Activated CD8-positive, alpha-beta memory T cell treated with anti-CD3 and anti-CD28 coated beads for 4 hours (primary cell): ENCODE measurements at places on chromosomes 16 and 17.

GRCh38 chr16:23187341-23187740 lies 4.8 kb downstream of the SCNN1G start:
- no peak for DNase-seq

DNA sequence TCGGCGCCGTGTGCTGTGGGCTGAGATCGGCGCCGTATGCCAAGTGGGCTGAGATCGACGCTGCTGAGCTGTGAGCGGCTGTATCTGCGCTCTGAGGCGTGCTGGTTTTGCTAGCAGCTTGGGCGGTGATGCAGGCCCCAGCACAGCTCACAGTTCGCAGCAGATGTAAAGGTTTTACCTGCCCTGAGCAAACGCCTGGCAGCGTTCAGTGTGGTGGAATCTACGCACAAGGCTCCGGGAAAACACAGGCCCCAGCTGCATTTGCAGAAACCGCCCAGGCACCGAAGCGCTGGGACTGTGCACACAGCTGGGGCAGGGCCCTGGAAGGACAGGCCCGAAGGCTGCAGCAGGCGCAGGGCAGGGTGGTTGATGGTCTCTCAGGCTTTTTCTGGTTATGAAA lies 8.0 kb upstream of the ZNF469 start:
- DNase-seq = no peak

DNA sequence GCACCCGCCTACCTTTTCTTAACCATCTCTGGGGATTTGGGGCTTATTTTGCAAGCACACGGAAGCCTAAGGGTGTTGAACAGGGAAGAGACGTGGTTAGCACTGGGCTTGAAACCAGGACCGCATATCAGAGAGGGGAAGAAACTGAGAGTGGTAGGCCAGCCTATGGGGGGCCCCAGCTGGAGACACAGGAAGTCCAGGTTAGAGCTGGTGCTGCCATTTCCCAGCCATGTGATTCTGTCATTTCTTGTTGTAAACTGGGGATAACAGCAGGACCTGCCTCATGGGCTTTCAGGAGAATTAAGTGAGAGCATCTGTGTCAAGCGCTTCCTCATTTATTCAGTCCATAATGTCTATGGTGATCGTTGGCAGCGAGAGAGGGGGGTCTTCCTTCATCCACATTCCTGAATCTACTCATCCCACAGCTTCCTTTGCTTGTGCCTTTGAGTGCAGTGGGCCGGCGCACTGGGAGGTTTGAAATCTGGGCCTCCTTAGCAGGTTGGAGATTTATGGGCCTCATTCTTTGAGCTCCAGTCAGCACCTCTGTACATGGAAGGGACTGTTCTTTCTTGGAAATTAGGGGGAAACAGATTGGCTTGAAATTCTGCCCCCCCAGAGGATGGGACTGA lies 20.1 kb downstream of the NKD1 start:
- DNase-seq = no peak

DNA sequence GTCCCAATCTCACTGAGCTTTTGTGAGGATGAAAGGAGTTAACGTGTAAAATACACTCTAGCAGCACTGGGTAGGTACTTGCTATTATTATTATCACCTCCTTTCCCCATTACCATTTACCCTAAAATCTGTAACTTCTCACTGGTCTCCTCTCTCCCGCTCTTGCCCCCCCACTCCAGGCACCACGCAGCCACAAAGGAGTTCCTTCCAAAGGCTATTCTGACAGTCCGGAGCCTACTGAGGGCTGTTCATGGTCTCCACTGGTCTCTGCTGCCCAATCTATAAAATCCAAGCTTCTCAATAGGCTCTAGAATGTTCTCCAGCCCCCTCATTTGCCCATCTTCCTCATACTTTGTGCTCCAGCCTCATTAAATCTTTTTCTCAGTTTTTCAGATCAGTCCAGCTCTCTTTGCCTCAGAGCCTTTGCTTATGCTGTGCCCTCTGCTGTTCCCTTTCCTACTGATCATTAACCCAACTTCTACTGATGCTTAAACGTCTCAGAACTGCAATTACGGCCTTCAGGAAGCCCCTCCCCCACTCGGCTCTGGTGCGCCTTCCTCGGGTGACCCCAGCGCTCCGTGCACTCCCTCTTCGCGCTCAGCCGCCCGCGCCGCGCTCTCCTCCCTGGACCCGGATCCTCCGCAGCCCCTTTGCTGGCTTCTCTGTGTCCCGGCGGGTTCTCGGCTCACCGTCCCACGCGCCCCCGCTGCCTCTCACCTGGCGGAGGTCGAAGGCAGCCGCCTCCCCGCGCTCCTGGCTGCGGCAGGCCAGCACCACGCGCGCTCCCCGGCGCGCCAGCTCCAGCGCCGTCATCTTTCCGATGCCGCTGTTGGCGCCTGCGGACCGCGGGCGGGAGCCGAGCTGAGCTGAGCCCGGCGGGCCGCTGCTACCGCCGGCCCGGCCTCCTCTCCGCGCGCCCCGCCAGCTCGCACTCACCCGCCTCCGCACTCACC lies 737 bp downstream of the DHRS13 start:
- no peak for DNase-seq

GRCh38 chr17:77347544-77347943 lies 206.8 kb downstream of the SEC14L1 start:
- DNase-seq = no peak

DNA sequence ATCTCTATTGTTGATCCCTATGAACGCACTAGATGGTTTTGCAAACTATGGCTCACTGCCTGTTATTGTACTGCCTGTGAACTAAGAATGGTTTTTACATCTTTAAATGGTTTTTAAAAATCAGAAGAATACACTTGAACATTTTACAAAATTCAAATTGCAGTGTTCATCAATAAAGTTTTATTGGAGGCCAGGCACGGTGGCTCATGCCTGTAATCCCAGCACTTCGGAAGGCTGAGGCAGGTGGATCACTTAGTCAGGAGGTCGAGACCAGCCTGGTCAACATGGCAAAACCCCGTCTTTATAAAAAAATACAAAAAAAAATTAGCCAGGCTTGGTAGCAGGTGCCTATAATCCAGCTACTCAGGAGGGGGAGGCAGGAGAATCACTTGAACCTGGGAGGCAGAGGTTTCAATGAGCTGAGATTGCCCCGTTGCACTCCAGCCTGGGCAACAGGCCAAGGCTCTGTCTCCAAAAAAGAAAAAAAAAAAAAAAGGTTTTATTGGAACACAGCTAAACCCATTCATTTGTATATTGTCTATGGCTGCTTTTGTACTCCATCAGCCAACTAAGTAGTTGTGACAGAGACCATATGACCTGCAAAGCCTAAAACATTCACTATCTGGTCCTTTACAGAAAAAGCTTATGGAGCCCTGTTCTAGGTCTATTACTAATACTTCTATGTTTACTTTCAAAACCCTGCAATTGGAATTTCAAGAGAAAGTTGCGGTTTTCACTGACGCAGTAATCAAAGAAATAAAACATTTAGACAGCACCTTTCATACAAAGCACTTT lies 18.9 kb downstream of the IKZF3 start:
- DNase-seq = no peak

DNA sequence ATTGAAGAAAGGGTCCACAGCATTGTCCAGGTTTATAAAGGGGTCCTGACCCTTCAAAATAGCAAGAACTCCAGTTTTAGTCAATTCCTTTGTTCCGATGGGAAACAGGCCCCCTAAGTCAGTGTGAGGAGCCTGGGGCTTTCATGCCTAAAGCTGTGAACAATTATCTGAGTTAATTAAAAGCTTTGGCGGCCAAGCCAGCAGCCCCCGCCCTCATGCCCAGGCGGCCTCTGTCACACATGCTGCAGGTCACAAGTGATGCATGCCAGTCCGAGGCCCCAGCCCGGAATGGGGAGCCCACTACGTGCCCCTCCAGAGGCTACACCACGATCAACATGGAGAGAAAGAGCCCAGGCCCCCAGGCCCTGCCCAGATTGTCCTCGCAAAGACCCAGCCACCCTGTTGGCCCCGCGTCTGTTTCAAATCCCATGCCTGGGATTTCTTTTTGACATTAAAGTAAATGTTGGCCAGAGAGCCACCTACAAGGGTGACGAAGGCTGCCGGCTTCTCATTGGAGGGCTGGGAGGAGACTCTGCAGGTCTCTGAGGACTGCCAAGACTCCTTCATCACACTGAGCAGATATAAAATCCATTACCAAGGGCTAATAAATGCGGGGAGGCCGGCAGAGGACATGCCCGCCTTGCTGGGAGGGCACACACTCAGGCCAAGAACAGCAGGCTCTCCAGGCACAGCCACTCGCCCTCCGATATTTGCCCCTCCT lies 14.5 kb upstream of the PITPNM3 start:
- no peak for DNase-seq

GRCh38 chr16:4525634-4526277 lies 12.8 kb downstream of the CDIP1 start:
- no peak for DNase-seq
